ENCODE measurements at places on chromosomes 5 and 9. TPM values are rescaled to one million over a fixed set of nuclear protein-coding genes. Genes with fewer than 3 reads are reported as not detected.

- no peak for DNase-seq
Observed at GRCh38 chr5:148209151-148209770, 6.4 kb downstream of the SPINK6 start.

DNA sequence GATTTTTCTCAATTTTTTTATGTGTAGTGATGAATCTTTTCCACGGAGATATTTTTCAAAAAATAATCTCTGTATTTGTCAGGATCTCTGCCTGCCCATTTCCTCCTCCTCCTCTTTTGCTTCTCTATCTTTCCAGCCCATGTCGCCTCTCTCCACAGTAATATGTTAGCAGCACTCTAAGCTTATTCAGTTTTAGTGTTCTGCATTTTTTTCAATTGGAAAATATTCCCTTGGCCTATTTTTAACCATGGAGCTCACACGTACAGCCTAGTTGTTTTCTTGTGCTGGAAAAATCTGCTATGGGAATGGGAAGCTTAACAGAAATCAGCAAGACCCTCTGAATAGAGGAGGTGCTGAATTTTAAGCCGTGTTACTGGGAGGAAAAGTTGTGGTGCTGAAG lies 16.3 kb downstream of the TRPC7 start:
- no peak for DNase-seq

- no peak for DNase-seq
Observed at GRCh38 chr5:32297181-32298058, 15.3 kb downstream of the MTMR12 start.

- no peak for DNase-seq
Observed at GRCh38 chr5:143934821-143935220, 122.9 kb downstream of the HMHB1 start.

GRCh38 chr5:165805756-165806155 lies 2300.3 kb downstream of the MAT2B start:
- DNase-seq: no peak

GRCh38 chr9:11374926-11375325 lies 762.1 kb upstream of the PTPRD start:
- DNase-seq: no peak

- peak; percentile 36 for DNase-seq
Observed at GRCh38 chr5:157290981-157291711, 25.2 kb downstream of the CYFIP2 start.

DNA sequence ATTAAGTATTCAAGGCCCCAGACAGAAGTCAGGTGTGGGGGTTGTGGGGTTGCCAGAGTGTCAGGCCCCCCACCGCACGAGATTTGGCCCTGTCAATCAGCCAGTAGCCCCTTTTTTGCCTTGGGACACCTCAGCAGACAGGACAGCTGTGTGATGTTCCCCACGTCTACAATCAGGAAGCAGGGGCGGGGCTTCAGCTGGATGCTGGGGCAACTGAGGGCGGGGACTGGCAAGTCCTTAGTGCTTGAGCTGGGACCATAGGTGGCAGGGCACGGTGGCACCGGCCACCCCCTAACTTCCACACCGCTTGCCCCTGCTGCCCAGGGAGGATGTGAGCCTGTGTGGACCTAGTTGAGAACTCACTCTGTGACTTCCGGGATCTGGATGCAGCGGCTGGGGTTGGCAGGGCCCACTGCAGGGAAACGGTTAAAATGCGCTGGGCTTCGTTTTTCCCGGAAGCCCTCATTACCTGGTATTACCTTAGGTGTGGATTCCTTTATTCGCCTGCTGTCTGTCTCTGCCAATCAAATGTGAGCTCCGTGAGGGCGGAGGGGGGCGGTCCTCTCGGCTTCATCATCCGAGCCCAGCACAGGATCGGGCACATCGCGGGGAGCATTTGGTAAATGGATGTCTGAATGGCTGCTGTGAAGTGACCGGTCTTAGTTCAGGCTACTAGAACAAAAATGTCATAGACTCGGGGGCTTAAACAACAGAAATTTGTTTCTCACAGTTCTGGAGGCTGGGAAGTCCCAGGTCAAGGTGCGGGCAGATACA lies 7.5 kb upstream of the GTF3C5 start:
- no peak for DNase-seq

DNA sequence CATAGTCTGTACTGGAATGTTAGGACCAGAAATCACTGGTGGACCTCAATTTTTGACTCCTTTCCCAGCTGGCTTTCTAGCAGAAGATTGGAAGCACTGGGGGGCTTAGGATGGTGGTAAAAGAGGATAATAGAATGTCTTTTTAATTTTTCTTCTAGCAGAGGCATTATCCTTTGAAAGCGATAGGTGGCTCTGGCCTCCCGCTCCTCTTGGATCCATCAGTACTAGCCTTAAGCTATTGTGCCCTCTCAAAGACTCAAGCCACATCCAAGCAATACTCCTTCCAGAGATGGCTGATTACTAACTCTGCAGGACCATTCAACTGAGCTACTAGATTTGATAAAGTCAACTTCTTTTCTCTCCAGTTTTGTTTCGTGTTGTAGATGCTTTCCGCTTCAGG lies 610.6 kb downstream of the CDH12 start:
- no peak for DNase-seq

GRCh38 chr5:177546258-177546741 lies 8.1 kb downstream of the FAM193B start:
- no peak for DNase-seq

GRCh38 chr5:11588803-11589202 lies 315.4 kb downstream of the CTNND2 start:
- peak; percentile 5 for DNase-seq

GRCh38 chr9:13263511-13263910 lies 16.0 kb downstream of the MPDZ start:
- DNase-seq: no peak

DNA sequence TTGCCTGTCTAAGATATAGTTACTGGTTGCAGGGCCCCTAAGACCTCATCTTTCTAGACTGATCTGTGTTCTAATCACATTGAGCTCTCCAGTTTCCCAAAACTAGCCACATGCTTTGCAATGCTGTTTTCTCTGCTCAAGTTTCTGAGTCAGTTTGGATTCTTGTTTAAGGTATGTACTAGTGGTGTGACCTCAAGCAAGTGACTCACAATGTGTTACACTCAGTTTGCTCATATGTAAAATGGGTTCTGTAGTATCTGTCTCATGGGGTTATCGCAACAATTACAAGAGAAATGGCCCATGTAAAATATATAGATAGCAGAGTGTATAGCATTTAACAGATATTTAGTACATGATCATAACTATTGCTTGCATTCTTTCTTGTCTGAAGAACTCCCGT lies 153.1 kb upstream of the ELL2 start:
- DNase-seq: no peak

DNA sequence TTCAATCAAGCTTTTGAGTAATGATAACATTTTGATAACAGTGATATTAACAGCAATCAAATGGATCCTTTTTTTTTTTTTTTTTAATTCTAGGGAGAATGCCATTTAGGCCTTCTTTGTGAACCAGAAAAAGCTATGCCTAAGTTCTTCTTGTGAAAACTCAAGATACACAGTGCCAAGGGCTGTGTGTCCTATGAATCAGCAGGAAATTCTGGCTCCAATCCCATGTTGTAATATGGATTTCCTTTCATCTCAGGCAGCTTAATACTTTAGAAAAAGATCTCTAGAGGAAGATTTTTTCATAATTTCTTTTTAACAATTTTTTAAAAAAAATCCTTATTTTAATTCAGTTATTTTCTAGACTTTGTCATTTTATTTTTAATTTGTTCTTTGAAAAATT lies 96.1 kb downstream of the NUDT12 start:
- no peak for DNase-seq

- DNase-seq: no peak
Observed at GRCh38 chr9:100586093-100586492, 8.2 kb downstream of the CAVIN4 start.

- no peak for DNase-seq
Observed at GRCh38 chr9:126754436-126755316, 50.2 kb upstream of the ZBTB43 start.

DNA sequence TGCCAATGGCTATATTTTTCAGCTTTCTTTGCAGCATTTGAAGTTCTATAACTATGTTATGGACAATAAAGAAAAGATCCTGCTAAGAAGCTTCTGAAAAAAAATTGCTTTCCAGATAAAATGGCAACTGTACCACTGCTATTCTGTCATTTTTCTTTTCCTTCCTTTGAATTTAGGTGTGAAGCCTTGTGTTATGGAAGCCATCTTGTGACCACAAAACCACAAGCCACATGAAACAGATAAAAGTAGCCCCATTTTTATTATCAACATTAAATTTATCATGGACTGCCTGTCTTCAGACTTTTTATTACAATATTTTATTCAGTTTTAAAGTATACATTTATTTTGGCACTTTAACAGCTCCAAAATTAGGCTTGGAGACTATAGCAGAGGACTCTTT lies 289.9 kb upstream of the ACTBL2 start:
- DNase-seq: no peak

GRCh38 chr5:36402512-36402906 lies 100.8 kb upstream of the RANBP3L start:
- DNase-seq: no peak

GRCh38 chr9:107090218-107090617 lies 192.9 kb upstream of the RAD23B start:
- no peak for DNase-seq

- DNase-seq: no peak
Observed at GRCh38 chr9:75941577-75942311, 51.3 kb downstream of the PCSK5 start.

DNA sequence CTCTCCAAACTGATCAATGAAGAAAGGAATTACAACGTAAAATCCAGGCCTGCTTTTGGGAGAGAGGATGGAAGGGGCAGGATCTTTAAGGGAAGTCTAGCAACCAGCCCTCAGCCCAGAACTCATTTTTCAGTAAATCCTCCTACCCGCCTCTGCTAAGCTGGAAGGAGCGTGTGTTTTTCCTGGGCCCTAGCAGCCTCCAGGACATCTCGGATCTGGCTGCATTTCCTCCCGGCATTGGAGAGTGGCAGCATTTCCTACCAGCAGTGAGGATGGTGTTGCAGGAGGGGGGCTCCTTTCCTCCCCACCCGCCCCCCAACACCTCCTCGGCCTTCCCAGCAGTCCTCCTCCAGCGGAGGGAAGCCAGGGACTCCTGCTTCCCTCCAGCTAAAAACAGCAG lies 54.5 kb downstream of the DCP2 start:
- no peak for DNase-seq

- peak; percentile 86 for DNase-seq
Observed at GRCh38 chr9:91193658-91194391, 167.9 kb downstream of the AUH start.

GRCh38 chr9:69963803-69964202 lies 79.8 kb upstream of the MAMDC2 start:
- no peak for DNase-seq

GRCh38 chr5:52015760-52016159 lies 632.5 kb downstream of the ISL1 start:
- DNase-seq: peak; percentile 5

DNA sequence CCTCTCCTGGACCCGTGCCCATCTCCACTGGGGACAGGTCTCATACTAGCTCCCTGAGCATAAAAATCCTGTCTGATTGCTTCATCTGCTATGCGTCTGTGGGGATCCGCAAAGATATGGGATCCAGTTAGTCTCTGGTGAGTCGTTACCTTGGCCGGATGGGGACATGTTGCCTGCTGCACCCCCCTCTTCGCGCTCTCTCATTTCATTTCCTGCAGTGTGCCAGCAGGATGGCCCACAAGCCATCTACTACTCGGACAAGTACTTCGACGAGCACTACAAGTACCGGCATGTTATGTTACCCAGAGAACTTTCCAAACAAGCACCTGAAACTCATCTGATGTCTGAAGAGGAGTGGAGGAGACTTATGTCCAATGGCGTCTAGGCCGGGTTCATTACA lies 17.0 kb upstream of the CEP78 start:
- no peak for DNase-seq

Gene CAVIN4
- total RNA-seq: 0.19 TPM

Gene FIBCD1
- total RNA-seq: not detected

Gene SHOC1
- 0.25 TPM for total RNA-seq

Gene SPINK13
- total RNA-seq: not detected

Gene TMEM232
- 2.0 TPM for total RNA-seq

Gene GPR21
- 0.75 TPM for total RNA-seq

Gene IL3
- total RNA-seq: not detected

Gene FCN2
- total RNA-seq: not detected

Gene CCL21
- 11.3 TPM for total RNA-seq
